NCI-H748 treated with DMSO at 0.1 percent for 48 hours (cell line): ENCODE measurements at places on chromosomes 12 and 14.

GRCh38 chr12:40171066-40171465 is 53.7 kb upstream of the LRRK2 start:
- no peak for DNase-seq

- no peak for DNase-seq
Measured at GRCh38 chr12:130879212-130879686, 7.4 kb downstream of the RAN start.

GRCh38 chr14:64828071-64828470 is 51.6 kb downstream of the SPTB start:
- no peak for DNase-seq

DNA sequence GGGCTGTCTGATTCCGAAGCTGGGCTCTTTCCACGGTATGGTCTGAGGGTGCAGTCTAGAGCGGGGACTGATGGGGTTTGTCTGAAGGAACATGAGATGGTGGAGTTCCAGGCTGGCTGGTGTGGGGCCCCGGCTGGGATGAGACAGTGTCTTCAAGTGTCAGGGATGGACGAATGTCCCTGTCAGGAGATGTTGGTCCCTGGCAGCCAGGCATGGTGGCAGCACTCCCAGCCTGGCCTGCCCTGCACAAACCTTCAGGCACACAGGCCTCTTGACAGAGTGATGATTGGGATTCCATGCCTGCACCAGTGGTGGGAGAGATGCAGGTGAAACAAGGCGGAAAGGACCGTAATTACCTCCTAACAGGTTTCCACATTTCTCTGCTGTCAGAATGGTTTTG is 221.9 kb downstream of the CACNA1C start:
- DNase-seq, result no peak

GRCh38 chr12:1767407-1768090 is 52.8 kb upstream of the LRTM2 start:
- DNase-seq, result no peak
